ENCODE measurements at places on chromosomes 13 and 19.

DNA sequence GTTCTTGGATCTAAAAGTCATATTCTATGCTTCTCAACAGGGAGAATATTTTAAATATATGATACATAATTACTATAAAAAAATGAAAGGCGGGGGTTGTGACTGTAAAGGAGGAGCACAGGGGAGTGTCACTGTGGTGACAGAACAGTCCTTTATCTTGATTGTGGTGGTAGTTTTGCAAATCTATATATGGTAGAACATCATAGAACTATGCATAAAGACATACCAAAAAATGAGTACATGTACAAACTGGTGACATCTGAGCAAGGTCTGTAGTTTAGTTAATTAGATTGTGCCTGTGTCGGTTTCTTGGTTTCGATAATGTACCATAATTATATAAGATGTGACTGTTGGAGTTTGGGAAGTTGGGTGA is 38.7 kb upstream of the GARRE1 start:
- DNase-seq: no peak

- no peak for DNase-seq
Observed at GRCh38 chr19:1136201-1136600, 32.4 kb downstream of the GPX4 start.

- no peak for DNase-seq
Observed at GRCh38 chr13:21913010-21913409, 242.1 kb downstream of the FGF9 start.

DNA sequence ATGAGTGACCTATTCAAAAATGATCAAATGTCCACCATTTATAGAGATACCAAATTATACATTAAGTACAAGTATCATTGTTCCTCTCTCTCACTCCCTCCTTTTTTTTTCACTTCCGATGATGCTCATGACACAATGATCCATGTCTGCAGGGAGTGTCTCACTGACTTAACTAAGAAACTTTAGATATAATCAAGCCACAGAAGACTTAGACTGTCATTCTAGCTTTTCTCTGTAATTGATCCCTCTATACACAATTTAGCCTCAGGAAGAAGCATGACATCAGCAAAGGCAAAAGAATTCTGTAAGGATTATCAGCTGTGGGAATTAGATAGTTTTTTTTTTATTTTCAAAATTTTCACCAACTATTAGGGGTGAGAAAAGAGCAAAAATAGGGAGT is 734.9 kb upstream of the PCDH9 start:
- no peak for DNase-seq

GRCh38 chr19:33767898-33768413 is 28.7 kb upstream of the KCTD15 start:
- DNase-seq: no peak

GRCh38 chr19:55603581-55604292 is 1.7 kb upstream of the ZNF865 start:
- no peak for DNase-seq

DNA sequence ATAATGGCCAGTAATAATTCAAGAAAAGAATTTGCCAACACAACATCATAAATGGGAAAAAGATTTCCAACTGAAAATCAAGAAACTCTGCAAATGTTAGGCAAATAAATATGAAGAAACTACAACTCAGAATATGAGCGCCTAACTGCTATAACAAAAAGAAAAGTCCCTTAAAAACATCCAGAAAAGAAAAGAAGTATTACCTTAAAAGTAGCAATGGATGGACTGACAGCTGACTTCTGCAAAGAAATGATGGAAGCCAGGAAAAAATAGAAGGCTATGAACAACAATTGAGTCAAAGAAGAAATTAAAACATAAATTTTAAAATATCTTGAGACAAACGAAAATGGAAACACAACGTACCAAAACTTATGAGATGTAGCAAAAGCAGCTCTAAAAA is 482.3 kb upstream of the ZNF507 start:
- no peak for DNase-seq

DNA sequence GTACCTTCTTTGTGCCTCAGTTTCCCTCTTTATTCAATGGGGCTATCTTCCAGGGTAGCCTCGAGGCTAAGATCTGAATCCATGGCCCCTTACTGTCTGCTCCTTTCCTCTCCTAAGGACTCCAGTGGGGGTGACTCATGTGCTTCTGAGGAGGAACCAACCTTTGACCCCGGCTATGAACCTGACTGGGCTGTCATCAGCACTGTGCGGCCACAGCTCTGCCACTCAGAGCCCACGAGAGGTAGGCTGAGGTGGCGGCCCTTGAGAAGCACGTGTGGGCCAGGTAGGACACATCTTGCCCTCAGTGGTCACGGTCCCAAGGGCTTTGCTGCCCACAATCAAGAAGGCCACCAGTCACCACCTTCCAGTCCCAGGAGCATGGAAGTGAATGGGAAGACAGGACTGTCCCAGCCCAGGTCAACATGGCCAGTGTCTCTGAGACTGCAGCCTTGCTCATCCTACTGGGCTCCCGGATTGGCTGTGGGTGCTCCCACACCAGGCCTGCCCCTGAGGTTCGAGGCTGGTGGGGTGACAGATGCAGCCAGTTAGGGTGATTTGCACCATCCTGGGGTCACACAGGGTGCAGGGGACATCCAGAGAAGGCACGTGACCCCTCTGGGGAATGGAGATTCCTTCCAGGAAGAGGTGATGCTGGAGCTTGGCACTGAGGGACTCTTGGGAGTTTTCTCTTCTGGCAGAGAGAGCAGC is 2.8 kb downstream of the TBC1D17 start:
- no peak for DNase-seq

DNA sequence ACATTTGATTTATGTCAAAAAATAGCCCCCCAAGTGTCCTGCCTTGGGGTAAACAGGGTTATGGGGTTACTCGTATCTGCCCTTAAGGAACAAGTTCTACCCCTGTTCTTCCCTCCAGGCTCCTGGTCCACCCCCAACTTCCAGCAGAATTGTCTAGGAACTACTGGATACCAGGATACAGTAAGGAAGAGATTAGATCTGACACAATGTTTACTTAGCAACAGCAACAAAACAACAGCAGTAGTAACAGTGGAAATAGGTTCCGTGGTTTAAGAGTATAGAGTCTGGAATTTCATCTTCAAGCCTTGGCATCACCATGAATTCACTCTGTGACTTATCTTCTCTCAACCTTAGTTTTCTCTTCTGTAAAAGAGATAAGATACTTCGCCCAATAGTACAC is 1.7 kb upstream of the FAM98C start:
- no peak for DNase-seq

DNA sequence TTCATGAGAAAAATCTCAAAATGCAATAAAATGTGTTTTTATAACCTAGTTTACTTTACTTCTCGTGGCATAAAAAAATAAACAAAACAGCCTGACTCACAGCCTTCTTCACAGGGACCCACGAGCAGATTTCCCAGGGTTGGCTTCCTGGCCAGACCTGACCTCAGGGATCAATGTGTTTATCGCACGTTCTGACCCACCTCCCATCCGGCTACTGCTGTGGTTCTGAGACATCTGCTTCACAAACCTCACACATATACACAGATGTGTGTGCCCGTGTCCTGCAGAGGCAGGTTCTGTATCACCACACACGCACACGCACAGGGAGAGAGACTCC is 118.3 kb downstream of the COL4A2 start:
- no peak for DNase-seq

DNA sequence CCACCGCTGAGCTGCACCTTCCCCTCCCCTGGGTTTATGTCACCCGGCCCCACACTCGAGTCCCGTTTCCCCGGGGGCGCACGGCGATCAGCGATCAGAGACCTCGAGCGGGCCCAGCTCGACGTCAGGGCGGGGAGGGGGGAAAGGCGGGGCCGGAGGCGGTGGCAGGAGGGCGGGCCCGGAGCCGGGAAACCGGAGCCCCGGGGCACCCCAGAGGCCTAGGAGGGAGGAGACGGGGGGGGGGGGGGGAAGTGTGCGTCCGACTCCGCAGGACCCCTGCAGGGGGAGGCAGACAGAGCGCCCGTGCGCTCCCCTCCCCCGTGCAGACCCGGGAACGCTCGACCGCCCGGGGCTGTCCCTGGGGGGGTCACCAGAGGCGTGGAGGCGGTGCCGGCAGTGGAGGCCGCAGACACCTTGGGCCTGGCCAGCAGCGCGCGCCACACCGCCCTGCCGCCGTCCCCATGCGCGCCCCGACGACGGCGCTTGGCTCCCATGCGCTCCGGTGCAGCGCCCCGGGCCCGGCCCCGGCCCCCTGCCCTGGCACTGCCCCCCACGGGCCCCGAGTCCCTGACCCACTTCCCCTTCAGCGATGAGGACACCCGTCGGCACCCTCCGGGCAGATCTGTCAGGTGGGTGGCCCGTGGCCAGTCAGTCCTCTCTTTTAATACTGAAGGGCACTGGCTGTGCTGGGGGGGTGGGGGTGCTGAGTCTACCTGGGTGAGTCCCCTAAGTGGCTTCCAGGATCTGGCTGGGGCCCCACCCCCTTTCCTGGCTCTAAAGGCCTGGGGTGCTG is 11.8 kb downstream of the PDE4A start:
- no peak for DNase-seq

- DNase-seq: no peak
Observed at GRCh38 chr13:38970380-38971051, 20.1 kb downstream of the STOML3 start.

DNA sequence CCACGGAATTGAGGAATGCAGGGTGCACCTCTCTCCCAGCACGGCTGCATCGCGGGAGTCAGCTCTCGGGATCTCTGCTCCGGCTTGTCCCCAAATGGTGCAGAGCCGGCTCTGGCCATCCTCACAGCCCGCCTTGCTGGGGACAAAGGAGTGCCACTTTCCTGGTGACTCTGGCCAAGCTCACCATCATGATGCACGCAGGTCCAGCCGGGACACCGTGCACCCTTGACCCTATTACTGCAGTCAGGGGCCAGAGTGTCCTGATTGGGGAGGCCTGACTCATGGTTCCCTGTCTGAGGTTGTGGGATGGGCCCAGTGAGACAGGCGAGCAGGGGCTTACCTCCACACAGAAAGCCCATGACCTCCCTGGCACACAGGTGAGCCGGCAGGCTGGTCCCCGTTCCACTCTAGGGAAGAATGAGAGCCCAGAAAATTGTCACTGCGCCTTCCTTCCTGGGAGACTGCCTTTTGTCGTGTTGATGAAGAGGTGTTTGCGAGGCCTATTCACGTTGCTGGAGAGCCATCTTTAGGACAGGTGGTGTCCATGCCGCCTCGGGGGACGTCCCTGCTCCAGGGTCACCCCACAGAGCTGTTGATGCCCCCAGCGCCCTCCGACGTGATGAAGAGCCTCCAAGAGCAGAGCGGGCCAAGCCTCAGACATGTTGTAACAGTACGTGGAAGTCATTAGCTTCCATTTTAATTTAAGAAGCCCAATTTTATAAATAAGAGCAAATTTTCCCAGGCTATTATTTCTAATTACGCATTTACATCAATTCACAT is 18.5 kb upstream of the VSTM2B start:
- DNase-seq: no peak

GRCh38 chr19:36151144-36152018 is 866 bp downstream of the COX7A1 start:
- DNase-seq: no peak

GRCh38 chr13:70842062-70842644 is 733.9 kb upstream of the KLHL1 start:
- no peak for DNase-seq

DNA sequence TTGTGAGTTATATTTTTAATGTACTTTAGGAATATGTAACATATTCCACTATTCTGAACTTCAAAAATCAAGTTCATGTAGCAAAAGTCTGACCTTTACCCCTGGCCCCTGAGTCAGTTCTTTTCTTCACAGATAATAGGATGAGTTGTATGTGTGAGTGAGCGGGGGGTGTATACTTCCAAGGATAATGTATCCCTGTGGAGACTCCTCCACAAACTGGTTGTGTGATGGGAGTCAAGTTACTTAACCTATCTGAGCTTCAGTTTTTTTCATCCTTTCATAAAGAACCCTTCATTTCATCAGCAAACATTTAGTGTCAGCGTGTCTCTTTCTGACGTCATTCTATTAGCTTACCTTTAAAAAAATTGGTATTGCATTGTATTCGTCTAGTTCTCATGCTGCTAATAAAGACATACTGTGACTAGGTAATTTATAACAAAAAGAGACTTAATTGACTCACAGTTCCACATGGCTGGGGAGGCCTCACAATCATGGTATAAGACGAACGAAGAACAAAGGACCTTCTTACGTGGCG is 288.1 kb upstream of the GPC6 start:
- no peak for DNase-seq

DNA sequence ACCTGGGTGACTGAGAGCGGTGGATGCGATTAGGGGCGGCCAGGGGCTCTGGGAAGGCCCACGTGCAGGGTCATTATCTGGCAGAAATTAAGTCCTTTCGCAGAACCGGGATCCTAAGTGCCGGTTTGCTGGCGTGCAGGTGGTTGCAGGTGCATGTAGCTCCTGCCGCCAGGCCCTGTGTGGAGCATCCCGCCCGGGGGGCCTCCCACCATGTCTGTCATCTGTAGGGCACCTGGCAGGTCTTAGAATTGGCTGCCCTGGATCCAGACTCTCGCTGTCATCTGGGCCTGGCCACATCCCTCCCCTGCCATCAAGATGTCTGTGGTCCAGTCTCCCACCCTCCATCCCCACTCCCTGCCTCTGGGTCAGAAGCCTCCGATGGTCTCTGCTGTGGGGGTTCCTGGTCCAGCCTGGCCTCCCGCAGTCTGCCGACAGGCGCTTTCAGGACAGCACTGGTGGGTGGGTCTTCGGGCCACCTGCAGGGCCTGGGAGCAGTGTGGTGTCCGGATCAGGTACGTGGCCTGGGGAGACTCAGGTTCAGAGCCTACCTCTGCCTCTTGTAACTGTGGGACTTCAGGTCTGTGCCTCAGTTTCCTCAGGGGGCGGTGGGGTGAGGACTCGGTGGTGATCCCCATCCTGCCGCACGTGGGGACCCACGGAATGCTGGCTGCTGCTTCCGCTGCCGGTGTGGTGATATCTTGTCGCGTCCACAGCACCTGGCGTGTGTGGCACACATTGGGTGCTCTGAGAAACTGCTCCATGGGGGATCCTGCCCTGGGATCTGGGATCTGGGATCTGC is 5.4 kb downstream of the GNA11 start:
- no peak for DNase-seq

GRCh38 chr13:113742445-113743120 is 16.4 kb upstream of the TMEM255B start:
- no peak for DNase-seq

GRCh38 chr13:24574847-24575246 is 62.3 kb upstream of the PARP4 start:
- no peak for DNase-seq

- no peak for DNase-seq
Observed at GRCh38 chr19:45090034-45090433, 2.9 kb upstream of the PPP1R37 start.

- DNase-seq: no peak
Observed at GRCh38 chr19:15540435-15540834, 32.1 kb downstream of the CYP4F22 start.
